Osteocyte (in vitro differentiated cells): ENCODE measurements at places on chromosomes 7 and 10. TPM values are rescaled to one million over a fixed set of nuclear protein-coding genes. Genes with fewer than 3 reads are reported as not detected.

The PIK3CG gene
- not detected in 2 replicates for total RNA-seq

GRCh38 chr7:27154901-27155815 lies 1.3 kb downstream of the HOXA7 start:
- peaks cover 94% of the 10 kb centered on the region for H3K27me3 ChIP-seq
- no peak for DNase-seq
- no peak overlapping the region for H3K27ac ChIP-seq
- peaks cover 1% of the 10 kb centered on the region for H3K36me3 ChIP-seq
- H3K4me1 ChIP-seq, result peaks cover 18% of the 10 kb centered on the region

DNA sequence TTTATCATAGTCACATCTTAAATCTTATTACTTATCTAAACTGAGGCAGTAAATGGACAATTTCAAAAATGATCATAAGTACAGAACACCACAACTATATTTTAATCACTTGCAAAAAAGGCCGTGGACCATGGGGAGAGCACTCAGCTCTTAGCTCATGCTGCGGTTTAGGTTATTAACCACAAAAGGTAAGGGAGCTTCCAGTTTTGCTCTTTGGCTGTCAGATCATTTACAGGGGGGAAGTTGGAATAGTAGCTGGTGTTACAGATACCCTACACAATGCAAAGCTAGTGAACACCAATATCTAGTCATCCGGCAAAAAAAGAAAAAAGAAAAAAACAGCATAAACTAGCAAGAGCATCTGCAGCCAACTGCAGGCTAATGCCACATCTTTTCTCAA lies 147.0 kb downstream of the BBS9 start:
- no peak overlapping the region for H3K4me3 ChIP-seq
- no peaks in the 10 kb centered on the region for H3K4me1 ChIP-seq
- peaks cover 15% of the 10 kb centered on the region for H3K36me3 ChIP-seq

DNA sequence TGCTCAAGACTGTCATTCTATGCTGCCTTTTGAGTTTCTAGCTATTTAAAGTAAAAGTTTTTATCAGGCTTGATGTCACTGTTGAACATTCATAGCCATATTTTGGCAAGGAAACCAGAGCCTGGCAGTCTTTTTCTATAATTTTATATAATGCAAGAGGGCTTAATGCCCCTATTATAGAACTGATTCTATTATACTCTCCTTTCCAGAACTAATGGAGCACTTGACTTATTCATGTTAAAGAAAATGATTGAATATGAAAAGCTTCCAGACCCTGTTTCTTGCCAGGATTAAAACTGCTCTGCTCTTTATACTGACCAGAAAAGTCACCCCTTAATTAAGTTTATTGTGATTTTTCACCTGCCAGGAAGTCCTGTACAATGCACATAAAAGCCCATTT lies 337.6 kb upstream of the CHRM2 start:
- DNase-seq, result no peak
- H3K4me1 ChIP-seq, result peaks cover 12% of the 10 kb centered on the region
- H3K27me3 ChIP-seq, result no peaks in the 10 kb centered on the region
- no peaks in the 10 kb centered on the region for H3K36me3 ChIP-seq
- H3K27ac ChIP-seq, result no peak overlapping the region
